ENCODE measurements at places on chromosomes 7 and 10.

DNA sequence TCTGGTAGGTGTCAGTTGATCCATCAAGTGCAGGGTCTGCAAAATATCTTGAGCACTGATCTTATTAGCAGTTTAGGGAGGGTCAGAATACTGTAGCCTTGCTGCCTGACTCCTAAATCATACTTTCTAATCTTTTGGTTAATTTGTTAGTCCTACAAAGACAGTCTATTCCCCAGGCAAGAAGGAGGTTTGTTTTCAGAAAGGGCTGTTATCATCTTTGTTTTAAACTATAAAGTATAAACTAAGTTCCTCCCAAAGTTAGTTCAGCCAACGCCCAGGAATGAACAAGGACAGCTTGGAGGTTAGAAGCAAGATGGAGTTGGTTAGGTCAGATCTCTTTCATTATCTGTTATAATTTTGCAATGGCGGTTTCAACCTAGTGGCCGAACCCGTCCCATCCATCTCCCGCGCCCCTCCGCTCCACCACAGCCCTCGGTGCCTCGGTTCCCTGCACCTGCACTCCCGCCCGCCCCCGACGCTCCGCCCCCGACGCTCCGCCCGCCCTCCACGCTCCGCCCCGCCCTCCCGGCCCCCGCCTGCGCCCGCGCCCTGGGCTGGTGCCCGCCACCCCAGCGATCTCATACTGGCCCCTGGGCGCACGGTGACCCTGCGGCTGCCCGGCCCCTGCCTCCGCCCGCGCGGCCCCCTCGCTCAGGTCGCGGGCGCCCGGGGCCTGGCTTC, at the start of gene ADCK2:
Gene ADCK2 (plus strand): TSS at position 564 of the 681 bp plus-strand sequence. CDS start 386 bp downstream, outside the sequence.
- no peak for DNase-seq

DNA sequence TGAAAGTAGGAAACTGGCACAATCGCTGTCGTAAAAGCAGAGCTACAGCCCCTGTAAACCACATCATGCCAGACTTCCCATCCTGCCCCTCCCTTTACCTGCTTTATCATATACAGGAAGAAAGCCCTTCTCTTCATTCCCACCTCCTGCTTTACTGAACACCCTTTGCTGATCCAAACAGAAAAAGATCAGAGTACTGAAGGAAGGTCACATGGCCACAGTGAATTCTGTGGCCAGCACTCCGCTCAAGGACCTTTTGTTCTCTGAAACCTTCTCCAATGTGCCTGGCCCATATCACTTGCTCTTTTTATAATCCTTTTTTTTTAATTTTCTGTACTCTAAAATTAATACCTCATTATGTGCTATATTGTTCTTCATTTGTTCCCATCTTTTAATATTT, 108.8 kb upstream of the LRGUK start:
- no peak for DNase-seq

DNA sequence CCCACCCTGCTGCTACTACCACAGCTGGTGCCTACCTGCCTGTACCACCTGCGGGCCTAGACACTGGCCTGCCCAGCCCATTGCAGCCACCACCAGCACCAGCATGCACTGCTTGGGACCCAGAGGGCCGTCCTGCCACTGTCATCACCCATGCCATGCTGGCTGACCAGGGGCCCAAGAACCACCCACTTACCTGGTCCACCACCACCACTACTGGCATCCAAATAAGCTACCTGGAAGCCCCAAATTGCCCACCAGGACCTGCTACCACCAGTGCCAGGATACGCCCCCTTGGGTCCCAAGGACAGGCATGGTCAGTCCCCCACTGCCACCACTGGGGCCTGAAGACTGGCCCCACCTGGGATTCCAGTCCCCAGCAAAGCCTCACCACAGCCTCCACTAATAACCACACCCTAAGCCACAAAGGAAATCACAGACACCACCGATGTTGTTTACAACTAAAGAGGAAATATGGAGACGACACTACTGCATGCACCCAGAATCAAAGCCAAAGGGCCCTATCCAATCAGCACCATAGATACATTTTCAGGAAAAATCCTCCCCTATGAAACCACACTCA, 70.5 kb upstream of the DIP2C start:
- DNase-seq: no peak

DNA sequence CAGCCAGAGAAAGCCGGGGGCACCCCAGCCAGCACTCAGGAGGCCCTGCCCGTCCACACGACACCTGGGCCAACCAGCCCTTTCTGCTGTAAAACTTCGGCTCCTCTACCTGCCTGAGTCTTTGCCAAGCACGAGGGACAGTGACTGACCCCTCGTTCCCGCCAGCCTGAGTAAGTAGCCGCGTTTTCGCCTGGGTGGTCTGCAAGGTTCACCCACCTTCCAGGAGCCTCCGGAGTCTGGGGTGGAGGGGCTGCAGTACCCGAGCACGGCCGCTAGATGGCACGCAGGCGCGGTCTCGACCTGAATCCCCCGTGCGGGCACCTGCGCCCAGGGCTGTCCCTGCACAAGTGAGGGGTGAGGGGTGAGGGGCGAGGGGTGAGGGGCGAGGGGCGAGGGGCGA, 192.7 kb downstream of the PTPRN2 start:
- DNase-seq: no peak

- no peak for DNase-seq
Observed at GRCh38 chr7:5218564-5219360, 28.7 kb downstream of the WIPI2 start.

GRCh38 chr7:38669965-38670520, 38.9 kb upstream of the AMPH start:
- no peak for DNase-seq

- no peak for DNase-seq
Observed at GRCh38 chr7:72326365-72326764, 85.8 kb downstream of the CALN1 start.

DNA sequence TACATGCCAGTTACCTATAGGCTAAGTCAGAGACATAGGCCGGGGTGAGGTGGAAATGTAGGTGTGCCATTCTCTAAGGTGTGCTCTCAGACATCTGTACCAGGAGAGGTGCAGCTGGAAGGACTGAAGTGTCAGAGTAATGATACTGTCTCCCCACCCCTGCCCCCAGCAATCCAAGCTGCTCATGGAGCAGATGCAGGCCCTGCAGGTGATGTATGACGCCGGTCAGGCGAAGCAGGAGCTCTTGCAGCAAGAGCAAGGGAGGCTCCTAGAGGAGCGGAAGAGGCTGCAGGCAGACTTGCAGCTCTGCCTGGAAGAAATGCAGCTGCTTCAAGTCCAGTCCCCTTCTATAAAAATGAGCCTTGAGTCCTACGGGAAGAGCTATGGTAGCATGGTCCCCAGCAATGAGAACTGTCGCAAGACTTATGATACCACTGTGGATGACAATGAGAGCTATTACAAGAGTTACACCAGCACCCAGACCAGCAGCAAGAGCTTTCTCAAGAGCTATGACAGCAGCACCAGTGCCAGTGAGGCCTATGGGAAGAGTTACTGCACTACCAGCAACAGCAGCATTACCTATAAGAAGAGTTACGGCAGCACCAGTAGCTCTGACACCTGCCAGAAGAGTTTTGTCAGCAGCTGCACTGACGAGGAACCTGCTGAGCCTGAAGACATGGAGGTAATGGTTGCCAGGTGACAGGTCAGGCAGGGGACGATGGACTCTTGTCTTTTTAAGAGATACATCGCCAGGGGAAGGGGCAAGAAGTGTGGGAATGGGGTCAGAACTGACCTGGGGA, 18.4 kb upstream of the FLNC start:
- DNase-seq: no peak

GRCh38 chr7:95476904-95477594, 8.7 kb upstream of the ASB4 start:
- DNase-seq: no peak

DNA sequence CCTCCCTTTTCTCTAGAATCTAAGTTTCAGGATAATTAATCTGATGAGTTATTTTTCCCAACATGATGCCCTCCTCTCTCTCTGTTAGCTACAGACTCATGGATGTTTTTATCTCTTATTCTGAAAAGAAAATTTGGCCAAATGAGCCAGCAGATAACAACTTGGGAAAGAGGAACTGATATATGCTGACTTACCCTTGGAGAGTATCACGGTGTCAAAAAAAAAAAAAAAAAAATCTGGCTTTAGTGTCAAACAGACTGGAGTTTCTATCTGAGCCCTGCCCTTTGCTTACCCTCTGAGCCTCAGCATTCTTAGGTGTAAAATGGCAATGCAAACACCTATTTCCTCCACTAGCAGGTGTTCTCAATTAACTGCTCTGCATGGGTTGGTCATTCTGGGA, 190.4 kb downstream of the AHR start:
- DNase-seq: no peak

DNA sequence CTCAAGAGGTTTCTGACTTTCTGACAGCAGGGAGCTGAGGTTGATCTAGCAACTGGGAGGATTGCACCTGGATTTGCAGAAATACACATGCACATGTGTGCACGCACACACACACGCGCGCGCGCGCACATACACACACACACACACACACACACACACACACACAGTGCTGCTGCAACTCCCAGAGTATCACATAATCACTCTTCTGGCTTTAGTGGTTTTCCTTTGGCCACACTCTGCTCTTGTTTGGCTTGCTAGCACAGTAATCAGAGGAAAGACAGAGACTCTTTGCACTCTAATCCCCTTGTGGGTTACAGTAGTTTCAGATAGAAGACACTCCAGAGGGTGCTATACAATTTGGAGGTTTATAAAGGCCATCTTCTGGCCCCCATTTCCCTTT, 705.0 kb downstream of the AUTS2 start:
- no peak for DNase-seq

- DNase-seq: no peak
Observed at GRCh38 chr10:50063100-50063499, 4.7 kb upstream of the WASHC2A start.

DNA sequence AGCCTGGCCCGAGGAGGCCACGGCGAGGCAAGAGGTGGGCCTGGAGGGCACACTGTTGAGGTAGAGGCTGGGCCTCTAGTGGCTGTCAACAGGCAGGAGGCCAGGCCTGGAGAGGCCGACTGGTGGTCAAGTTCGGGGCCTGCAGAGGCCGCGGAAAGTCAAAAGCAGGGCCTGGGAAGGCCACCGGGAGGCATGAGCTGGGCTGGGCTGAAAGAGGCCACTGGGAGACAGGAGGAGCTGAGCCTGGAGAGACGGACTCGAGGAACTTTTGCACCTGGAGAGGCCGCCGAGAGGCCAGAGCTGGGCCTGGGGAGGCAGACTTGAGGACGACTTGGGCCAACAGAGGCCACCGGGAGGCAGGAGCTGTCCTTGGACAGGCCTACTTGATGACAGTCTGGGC, 321.2 kb downstream of the ZNF479 start:
- DNase-seq: no peak

DNA sequence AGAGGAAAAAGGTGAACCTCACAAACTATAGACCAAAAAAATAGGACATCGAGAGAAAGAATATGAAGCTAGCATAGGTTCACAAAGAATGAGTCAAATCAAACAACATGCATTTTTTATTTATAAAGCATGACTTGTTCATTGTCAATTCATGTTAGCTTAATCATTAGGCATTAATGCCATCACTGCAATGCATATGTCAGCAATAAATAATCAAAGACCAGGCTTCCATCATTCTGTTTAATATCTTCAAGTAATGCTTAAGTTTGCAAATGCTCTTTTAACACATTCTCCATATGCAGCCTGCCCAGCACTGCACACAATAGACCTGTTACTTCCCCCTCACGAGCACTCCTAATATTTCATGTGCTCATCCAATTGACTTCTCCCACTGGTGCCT, 8.9 kb upstream of the MAGI2 start:
- no peak for DNase-seq

DNA sequence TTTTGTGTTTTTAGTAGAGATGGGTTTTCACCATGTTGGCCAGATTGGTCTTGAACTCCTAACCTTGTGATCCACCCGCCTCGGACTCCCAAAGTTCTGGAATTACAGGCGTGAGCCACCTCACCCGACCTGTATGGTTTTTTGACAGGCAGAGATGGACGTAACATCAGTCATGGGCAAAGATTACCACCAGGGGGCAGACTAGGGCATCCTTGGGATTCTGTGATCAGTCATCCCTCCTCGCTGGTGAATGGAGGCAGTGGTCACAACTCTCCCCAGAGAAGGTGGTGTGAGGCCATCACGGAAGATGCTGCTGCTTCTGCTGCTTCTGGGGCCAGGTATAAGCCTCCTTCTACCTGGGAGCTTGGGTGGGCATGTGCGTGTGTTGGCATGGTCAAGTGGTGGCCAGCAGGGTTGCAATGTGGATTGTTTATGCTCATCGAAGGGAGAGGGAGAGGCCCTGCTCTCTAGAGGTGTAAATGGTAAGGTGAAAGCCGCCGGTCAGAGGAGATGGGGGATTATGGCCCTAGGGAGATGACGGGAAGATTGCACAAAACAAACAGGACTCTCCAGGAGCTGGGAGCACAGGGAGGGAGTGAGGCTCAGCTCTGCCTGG, 122.7 kb upstream of the PRSS1 start:
- DNase-seq: no peak

GRCh38 chr10:121242741-121243608, 355.3 kb downstream of the FGFR2 start:
- DNase-seq: no peak

DNA sequence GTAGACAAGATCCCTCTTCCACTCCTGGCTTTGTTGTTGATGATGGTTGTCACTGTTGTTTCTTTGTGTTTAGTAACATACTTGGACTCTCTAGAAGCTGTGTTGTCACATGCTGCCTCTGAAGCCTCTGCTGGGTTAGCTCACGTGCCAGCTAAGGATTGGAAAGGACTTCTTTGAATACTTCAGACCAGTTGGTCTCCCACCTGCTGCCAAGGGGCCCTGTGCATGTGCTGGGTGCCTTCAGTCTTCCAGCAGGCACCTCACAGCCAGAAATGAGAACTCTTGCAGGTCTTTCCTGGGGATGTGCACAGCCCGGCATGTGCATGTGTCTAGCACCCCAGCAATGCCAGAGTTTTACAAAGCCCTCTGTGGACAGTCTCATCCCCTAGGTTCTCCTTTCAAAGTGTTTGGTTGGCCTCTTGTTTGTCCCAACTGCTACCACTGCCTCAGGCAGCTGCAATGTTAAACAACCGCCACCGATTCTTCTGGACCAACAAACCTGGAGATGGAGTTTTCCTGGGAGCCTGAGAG, 21.7 kb upstream of the NCAPG2 start:
- no peak for DNase-seq

- no peak for DNase-seq
Observed at GRCh38 chr10:13502380-13502779, 26.4 kb downstream of the BEND7 start.

DNA sequence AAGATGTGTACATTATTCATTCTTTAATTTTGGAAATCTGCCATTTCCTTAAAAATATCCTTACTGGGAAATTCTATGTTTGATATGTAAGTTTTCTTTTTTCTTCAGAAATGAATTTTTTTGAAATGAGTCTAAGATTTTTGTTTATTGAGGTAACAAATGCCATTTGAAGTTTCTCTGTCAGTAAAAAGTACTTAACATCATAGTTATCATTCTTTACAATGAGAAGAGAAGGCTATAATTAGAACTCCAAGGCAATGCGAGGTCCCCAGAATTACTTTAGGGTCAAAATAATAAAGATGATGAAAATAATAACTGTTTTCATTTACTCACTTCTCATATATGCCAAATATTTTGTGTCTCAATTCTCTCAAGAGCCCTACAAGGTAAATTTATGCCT, 37.0 kb upstream of the RHOBTB1 start:
- DNase-seq: no peak

DNA sequence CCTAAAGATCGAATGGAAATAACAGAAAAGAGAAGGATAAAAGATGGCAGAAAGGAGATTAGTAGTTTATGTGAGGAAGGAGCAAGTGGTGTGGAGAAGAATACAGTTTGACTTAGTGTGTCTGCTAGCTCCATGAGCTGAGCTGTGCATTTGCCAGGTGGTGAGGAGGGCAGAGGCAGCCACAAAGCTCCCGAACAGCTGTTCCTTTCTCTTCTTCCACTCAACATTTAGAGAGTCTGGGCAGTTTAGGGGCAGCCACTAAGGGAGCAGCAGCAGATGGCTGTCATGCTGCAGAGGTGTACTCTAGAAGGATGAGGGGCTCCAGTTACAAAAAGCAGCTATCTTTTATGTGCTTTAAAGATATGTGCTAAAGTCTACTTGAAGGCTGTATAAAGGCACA, 674.4 kb downstream of the GRM8 start:
- DNase-seq: no peak

Data from cortex of kidney (tissue), 1 donor.